NCI-H2081 (cell line): ENCODE measurements at places on chromosomes 5 and 9.
A peak's percentile ranks its signal among the peaks of the same experiment; 100 is the strongest.

- DNase-seq, result no peak
These were observed 727 bp upstream of the GLIPR2 start for GRCh38 chr9:36135741-36136271.

GRCh38 chr5:139757727-139758509 is 37.7 kb upstream of the PSD2 start:
- no peak for DNase-seq

DNA sequence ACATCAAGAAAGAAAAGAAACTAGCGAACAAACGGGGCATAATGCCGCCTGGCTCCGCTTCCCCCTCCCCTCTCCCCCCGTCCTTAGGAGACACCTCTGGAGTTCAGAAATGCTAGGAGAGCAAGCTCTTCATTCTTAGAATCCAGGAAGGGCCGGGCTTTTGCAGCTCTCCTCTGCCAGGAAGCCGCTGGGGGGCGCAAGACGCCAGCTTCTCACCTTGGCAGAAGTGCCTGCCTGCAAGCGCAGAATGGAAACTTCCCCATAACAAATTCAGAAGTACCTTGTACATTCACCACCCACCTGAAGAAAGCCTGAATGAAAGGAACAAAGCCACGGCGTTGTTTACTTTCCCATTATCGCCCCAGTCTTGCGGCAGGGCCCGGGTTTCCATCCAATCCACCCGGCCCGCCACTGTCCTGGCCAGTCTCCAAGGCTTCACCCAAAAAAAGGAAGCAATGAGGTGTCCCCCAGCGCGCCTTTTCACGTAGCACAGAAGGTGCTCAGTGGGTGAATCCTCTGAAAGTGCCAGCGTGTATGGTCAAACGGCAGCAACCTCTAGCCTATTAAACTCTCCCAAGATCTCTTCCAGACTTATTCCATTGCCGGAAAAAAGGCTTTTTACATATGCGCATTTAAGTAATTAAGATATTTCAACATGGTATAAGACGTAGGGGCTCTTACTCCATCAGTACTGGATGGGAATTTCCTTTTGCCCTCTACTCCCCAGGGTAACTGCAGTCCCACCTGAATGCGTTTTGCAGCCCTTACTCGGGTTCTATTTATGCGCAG is 1.6 kb upstream of the GADD45G start:
- DNase-seq, result peak; percentile 93

DNA sequence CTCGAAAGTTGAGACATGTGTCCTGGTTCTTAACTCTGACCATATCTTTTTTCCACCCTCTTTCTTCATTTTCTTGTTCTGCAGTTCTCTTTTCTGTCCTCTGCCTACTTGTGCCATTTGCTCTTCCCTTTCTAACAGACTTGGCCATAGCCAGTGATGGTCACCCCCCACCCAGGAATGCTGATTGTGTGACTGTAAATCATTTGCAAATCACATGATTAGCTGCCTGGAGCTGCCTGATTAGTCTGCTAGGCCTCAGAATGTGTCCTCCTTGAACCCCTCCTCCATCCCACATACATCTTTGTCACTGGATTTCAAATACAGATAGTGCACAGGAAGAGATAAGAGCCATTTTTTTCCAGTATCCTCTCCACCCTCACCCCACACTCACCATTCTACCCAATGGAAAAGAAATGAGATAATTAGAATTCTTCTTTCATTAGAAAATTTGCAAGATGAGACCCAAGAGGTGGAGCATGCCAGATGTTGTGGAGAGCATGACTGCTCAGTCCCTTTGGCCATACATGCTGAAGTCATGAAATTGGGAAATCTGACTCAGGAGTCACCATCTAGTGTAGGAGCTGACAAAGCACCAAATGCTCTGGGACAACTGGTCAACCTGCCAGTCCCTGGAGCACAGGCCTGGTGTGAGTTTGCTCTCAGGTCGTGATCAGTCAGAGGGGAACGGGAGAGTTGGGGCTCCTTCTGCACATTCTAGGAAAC is 538.2 kb downstream of the CCDC171 start:
- no peak for DNase-seq

GRCh38 chr5:42390115-42390514 is 33.1 kb upstream of the GHR start:
- no peak for DNase-seq

- DNase-seq, result no peak
These were observed 17.4 kb upstream of the OBP2B start for GRCh38 chr9:133226219-133227171.

- no peak for DNase-seq
These were observed 30.8 kb downstream of the RASGRF2 start for GRCh38 chr5:80990971-80991370.

- no peak for DNase-seq
These were observed 300.7 kb upstream of the SLC30A5 start for GRCh38 chr5:68793074-68793473.

GRCh38 chr5:7894439-7894838 is 25.5 kb downstream of the MTRR start:
- no peak for DNase-seq

DNA sequence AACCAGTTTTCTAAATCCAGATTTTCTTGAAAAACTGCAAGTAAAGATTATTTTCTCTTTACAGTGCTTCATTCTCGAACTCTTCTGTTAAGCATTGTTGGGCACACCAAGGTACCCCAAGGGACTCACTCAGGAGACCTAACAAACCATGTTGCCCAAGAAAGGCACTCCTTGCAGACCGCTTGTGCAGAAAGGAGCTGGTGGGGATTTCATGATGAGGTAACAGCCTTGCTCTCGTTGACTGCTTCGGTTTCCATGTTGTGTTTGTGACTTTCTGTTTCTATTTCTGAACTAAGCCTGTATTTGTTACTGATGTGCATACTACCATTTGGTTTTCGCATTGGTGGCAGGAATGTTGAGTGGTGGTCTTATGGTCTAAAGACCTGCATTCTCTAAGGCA is 266.6 kb upstream of the DAP start:
- no peak for DNase-seq

GRCh38 chr9:11402621-11403020 is 789.8 kb upstream of the PTPRD start:
- DNase-seq, result no peak

DNA sequence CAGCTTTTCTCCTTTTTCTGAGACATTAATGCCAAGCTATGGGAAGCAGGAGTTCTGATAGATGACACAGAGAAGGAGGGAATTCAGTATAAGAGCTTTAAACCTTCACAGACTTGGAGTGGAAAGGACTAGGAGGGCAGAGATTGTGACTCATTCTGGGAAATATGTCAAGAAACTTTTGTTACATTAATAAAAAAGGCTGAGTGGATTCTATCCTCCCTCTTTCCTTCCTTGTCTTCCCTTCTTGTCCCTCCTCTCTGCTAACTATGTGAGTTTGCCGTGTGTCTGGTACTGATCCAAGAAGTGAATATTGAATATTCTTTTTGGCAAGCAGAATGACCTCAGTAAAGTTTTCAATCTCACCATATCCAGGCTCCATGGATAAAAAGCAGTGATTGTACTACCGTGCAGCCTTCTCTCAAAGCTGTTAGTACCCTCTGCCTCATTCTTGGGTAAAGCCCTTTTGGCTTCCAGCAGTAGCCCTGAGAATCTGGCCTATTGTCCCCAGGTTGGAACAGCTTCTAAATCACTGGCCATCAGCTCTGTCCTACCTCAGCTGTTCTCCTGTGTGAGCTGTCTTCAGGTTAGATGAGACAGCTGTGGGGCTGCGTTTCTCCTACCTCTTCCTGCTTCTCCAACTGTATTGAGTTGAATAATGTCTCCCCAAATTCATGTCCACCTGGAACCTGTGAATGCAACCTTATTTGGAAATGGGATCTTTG is 73.9 kb downstream of the ATG10 start:
- DNase-seq, result no peak

DNA sequence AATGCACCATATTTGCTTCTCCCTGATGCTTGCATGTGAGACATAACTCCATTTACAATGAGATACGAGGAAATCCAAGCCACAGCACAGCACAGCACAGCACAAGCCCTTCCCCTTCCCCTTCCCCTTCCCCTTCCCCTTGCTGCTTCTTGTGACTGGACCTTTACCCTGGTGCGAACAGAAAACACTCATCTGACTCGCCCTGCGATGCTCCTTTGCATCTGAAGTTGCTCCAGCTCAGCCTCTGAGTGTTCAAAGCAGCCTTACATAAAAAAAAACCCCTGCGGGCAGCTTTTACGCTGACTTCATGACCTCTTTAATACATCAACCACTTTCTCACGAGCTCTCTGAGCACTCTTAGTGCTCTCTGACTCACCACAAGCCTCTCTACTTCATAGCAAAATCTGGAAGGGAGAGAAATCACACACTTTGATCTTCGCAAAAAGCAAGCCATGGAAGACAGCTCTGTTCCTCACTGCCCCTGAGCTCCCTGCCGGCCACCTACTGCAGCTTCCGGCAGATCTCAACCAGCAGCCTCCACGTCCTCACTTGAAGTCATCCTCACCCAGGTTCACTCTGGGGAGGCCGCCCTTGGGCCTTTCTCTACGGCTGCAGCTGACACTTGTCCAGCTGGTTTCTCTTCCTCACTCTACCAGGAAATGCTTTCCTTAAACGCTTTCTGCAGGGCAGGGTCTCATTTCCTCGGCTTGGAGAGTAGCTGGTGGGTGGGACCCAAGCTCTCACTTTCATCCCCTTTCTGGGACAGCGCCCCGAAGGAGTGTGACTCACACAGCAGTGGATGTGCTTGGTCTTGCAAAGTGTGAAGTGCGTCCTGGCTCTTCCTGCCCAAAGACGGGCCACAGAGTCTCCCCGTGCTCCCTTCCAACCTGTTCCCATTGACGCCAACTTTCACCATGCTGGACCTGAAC is 5.3 kb downstream of the SLC34A1 start:
- no peak for DNase-seq

- DNase-seq, result no peak
These were observed 197.6 kb upstream of the RASA1 start for GRCh38 chr5:87069974-87070608.
